ENCODE measurements at places on chromosomes 6 and 20.

DNA sequence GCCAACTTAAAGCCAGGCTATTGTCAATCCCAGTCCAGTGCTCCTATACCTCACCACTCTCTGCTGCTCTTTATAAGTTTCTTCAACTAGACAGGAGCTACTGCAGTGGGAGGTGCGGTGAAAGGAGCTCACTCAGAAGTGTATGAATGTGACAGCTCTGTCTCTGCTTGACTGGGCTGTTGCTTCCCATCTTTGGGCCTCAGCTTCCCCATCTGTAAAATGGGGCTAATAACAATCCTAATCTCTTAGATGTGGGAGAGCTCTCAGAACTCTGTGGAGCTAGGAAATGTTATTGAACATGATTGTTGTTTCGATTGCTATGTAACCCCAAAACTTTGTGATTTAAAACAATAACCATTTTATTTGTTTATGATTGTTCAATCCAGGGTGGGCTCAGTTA lies 8.4 kb upstream of the RALY start:
- no peak for DNase-seq

GRCh38 chr20:23125159-23125558 lies 39.0 kb upstream of the CD93 start:
- no peak for DNase-seq

DNA sequence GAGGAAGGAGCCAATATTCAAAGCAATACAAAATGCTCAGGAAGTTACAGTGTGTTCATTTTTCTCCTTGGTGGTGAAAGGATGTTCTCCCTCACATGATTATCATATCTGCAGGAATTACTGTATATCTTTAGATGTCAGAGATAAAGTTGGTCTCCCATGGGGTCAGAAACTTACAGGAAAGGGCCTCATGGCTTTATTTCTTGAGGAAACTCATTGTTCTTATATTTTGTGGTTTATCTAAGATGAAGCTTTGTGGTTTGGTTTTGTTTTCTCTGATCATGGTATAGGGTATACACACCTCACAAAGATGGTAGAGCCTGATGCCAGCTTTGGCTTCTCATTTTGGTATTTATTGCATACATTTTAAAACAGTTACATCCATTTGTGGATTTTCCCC lies 100.5 kb upstream of the STXBP5 start:
- peak; percentile 33 for DNase-seq

DNA sequence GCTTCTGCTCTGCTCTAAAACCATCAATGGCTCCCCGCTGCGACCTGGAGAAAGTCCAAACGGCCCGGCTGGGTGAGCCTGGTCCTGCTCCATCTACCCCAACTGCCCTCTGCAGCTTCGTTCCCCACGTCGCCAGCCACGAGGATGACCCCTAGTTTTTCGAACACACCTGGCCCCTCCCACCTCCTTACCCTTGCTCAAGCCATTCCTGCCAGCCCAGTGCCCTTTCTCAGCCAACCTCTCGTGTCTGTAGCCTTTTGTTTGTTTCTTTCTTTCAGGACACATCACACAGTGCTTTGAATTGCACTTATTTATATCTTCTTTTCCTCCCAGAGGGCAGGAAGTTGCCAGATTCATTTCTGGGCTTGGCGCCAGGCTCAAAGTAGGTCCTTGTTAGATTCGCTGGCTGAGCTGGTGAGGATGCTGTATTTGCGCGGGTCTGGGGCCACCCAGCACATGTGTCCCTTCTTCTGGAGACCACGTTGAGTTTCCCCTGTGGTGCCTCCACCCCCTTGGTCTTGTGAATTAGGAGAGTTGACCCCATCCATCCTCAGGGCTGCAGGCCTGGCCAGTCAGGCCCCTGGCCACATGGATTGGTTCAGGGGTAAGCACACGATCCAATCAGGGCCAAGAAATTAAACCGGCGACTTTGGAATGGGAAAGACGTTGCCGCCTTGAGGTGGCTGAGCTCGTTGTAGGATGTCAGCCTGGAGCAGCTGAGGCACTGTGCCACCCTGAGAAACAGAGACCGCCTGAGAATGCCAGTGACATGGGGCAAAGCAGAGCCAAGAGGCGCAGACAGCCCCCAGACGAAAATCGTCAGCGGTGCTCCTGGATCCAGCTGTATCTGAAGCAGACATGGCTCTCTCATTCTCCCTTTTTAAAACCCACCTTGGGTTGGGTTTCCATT lies 156.0 kb downstream of the CEBPB start:
- peak; percentile 88 for DNase-seq

- DNase-seq = no peak
Observed at GRCh38 chr6:119273272-119274196, 76.0 kb downstream of the MAN1A1 start.

GRCh38 chr6:80433010-80433672 lies 326.7 kb downstream of the BCKDHB start:
- no peak for DNase-seq

DNA sequence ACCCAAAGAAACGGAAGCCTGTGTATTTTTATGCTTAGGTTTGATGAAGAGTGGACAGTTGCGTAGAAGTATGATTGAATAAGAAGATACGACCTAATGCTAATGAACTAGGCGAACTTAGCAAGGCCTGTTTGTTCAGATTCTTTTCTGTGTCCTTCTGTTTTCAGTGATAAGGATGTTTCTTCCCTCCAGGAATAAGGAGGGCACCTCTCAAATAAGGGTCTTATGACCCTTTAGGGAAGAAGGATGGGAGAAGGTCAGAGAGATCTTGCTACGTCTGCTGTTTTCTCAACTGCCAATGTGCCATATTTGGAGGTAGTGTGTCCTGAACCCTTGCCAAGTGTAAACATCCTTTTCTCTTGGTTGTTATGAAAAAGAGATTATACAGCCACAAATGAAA lies 524.8 kb downstream of the UTRN start:
- no peak for DNase-seq

- DNase-seq = no peak
Observed at GRCh38 chr6:34090529-34090928, 55.4 kb downstream of the GRM4 start.

GRCh38 chr6:13998356-13998755 lies 73.6 kb downstream of the RNF182 start:
- no peak for DNase-seq

DNA sequence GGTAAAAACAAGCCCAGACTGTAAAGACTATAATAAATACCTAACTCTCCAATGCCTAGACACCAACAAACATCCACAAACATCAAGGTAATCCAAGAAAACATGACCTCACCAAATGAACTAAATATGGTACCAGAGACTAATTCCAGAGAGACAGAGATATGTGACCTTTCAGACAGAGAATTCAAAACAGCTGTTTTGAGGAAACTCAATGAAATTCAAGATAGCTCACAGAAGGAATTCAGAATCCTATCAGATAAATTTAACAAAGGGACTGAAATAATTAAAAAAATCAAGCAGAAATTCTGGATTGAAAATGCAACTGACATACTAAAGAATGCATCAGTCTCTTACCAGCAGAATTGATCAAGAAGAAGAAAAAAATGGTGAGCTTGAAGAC lies 26.6 kb downstream of the NCOA6 start:
- DNase-seq = no peak

GRCh38 chr6:44778513-44778912 lies 391.0 kb downstream of the CDC5L start:
- no peak for DNase-seq

DNA sequence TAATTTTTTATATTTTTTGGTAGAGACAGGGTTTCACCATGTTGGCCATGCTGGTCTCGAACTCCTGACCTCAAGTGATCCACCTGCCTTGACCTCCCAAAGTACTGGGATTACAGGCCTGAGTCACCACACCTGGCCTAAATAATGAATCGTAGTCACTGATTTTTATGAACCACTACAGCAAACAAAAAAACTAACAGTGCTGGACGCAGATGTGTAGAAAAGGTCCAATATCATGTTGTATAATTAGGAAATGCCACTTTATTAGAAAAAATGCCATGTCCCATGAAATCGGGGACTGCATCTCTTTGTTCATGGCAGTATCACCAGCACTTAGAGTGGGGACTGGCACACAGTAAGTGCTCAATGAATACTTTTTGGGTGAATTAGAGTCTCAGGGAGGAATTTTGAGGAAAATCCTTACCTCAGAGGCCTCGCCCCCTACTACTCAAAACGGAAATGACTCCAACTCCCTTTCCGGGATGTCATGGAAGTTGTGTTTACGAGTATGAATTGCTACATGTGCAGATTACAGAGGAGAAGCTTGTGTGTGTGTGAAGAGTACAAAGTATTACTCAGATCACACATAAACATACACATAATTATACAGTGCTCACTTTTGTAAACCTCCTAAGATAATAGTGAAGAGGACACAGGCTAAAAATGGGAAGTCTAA lies 43.6 kb upstream of the FAM50B start:
- DNase-seq = no peak

DNA sequence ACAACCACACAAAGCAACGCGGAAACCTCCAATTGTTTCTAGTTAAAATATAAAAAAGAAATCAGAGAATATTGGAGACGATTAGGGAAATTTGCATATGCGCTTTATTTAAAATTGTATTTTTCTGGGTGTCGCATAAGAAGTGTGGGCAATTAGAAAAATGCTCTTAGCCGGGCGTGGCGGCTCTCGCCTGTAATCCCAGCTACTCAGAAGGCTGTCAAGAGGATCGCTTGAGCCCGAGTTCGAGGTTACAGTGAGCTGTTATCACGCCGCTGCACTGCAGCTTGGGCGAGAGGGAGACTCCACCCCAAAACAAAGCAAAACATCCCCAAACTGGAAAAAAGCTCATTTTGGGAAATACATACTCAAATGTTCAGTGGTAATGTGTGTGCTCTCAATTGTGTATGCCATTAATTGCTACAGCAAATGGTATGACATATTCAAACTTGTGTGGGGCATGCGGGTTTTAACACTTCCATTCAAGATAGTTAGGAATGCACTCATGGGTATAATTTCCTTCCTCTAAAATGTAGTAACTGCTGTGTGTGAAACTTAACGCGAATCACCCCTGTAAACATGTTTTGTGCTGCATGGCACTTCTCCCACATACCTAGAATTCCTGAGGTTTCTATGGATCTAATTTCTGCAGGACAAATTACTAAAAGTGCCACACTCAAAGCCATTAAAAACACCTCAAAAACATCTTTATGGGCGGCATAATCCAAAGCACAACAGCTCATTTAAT lies 54.7 kb upstream of the HFE start:
- no peak for DNase-seq

DNA sequence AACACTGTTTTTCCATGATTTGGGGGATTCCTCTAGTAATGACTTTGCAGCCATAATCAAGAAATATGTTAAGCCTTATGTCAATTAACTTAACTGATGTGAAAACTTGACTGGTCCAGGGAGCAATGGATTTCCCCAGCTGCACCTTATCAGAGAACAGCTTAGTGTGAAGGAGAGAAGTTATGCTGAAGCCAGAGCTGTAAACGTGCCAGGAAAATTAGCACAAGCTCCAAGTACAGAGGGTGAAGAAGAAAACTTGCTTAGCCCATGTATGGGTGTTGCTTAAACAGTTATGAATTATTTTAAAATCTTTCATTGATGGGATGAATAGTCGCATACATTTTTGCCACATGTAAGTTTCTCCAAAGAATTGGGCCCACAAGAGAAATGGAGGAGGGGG lies 214.9 kb upstream of the RNF217 start:
- no peak for DNase-seq

- DNase-seq = peak; percentile 86
Observed at GRCh38 chr6:89940225-89941027, 46.2 kb downstream of the GJA10 start.

DNA sequence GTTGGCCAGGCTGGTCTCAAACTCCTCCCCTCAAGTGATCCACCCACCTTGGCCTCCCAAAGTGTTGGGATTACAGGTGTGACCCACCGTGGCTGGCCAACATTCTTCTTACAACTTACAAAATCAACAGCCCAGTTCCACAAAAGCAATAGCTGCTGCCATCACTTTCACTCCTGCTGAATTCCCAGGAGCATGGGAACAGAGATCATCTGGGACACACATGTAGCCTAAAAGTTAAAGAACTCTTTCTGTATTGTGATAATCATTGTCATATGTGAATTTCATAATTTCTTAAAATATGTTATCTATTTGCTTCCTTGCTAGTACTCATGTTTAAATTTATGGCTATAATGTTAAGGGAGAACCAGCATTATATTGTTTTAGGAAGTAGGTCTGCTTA lies 51.7 kb downstream of the NCOA6 start:
- no peak for DNase-seq

- DNase-seq = no peak
Observed at GRCh38 chr20:46220455-46221207, 87.7 kb downstream of the CDH22 start.

DNA sequence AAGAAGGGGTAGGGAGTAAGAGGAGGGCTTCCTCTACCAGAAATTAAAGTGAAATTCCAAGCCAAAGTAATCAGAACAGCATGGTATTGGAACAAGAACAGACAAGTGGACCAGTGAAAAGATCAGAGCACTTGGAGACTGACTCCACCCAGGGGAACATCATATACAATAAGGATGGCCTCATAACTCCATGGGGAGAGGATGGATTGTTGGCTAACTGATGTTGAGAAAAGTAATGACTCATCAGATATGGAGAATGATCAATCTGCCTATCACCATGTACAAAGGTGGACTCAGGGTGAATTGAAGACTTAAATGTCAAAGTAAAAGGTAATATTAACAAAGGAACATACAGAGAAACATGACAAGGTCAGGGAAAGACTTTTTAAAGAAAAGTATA lies 12.8 kb downstream of the SLC22A3 start:
- DNase-seq = no peak

- no peak for DNase-seq
Observed at GRCh38 chr6:15586503-15586902, 76.3 kb downstream of the DTNBP1 start.

DNA sequence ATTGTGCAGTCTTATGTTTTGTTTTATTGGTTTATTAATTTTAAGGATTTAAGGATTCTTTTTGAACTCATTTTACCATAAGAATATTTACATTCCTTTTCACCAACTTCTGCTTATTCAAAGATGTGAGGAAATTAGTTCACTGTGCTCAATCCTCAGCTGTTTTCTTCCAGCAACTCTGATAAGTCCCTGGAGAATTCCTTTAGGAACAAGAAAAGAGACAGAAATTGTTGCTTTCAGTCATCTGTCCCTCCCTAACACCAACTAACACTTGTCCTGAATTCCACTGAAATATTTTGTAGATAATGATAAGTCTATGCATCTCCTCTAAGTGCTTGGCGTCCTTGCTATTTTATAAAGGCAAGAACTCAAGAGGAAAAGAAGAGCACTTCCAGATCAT lies 334.8 kb upstream of the MARCKS start:
- no peak for DNase-seq

DNA sequence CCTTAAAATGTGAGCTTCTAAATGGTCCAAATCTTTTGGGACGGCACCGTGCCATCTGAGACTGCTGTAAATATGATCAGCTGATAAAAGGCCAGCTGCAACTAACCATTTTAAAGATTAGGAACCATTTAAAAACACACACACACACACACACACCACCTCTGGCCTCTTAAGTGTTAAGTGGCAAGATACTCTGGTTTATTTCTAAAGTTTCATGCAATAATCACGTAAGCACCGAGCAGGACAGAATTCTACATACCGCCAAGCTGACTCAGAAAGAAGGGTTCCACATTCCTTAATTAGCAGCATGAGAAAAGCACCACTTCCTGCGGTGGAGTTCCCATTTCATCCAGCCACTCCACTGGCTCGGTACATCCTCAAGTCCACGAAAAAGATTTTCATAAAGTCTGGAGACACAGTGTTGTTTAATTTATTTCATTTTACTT lies 17.8 kb upstream of the ZNF217 start:
- DNase-seq = no peak

All from common myeloid progenitor, CD34-positive (primary cell).